ENCODE measurements at places on chromosomes 7 and 10. TPM values are rescaled to one million over a fixed set of nuclear protein-coding genes. Genes with fewer than 3 reads are reported as not detected.

NODAL gene
- 1.3 TPM for total RNA-seq

BNIP3 gene
- 135 TPM for total RNA-seq

FAM131B gene
- total RNA-seq = 13.0 TPM

SPDYE11 gene
- not detected for total RNA-seq

PDE6C gene
- 4.2 TPM for total RNA-seq

FFAR4 gene
- not detected for total RNA-seq

HTR5A gene
- total RNA-seq = 0.22 TPM

UBE3C gene
- 100 TPM for total RNA-seq

FAM25A gene
- total RNA-seq = not detected

HSPA12A gene
- total RNA-seq = 35.0 TPM

MYOF gene
- total RNA-seq = 59.4 TPM

TEX47 gene
- total RNA-seq = not detected

TMEM26 gene
- 7.7 TPM for total RNA-seq

ACBD7 gene
- total RNA-seq = 9.8 TPM

TUBB8 gene
- not detected for total RNA-seq

LRRN3 gene
- 41.4 TPM for total RNA-seq

AOAH gene
- total RNA-seq = 7.1 TPM

GRM3 gene
- 7.2 TPM for total RNA-seq

ANKRD7 gene
- total RNA-seq = 4.4 TPM

LBX1 gene
- not detected for total RNA-seq

H2BK1 gene
- not detected for total RNA-seq

TACR2 gene
- total RNA-seq = not detected

GNGT1 gene
- 20.3 TPM for total RNA-seq

IL2RA gene
- total RNA-seq = 0.44 TPM

ENTPD1 gene
- total RNA-seq = 27.6 TPM

INPP5F gene
- 69.1 TPM for total RNA-seq

CPA2 gene
- total RNA-seq = not detected

LIPM gene
- total RNA-seq = not detected

PGAM1 gene
- total RNA-seq = 201 TPM

HOGA1 gene
- 1.6 TPM for total RNA-seq

ARMC10 gene
- total RNA-seq = 40.1 TPM

CHRM2 gene
- 1.4 TPM for total RNA-seq

SLIT1 gene
- 8.2 TPM for total RNA-seq

CALML5 gene
- total RNA-seq = 3.3 TPM

OR6B1 gene
- total RNA-seq = not detected

PNLIPRP2 gene
- not detected for total RNA-seq
